ENCODE measurements at places on chromosomes 3 and 15. TPM values are rescaled to one million over a fixed set of nuclear protein-coding genes. Genes with fewer than 3 reads are reported as not detected.

- DNase-seq: no peak
Measured at GRCh38 chr3:112873632-112874031, 27.0 kb upstream of the CD200R1L start.

GRCh38 chr3:122004107-122004506 is 17.9 kb downstream of the ILDR1 start:
- no peak for DNase-seq

GRCh38 chr15:85826756-85827515 is 32.2 kb upstream of the KLHL25 start:
- no peak for DNase-seq

GRCh38 chr3:28595372-28595771 is 246.7 kb upstream of the AZI2 start:
- no peak for DNase-seq

DNA sequence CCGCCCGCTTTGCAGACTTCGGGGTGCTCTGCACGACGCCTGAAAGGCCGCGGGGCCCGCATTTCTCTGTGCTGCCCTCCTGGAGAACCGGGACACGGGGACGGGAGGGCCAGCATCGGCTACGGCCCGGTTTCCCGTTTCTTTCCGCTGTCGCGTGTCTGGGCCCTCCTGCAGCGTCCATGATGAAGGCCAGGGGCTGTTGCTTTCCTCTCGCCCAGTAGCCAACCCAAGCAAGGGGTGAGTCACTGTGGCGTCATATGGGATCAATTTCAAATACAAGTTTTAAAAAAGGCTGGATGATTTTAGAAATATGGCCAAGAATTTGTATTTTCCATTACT is 435 bp downstream of the SLC35G2 start:
- no peak for DNase-seq

- no peak for DNase-seq
Measured at GRCh38 chr3:27171113-27171512, 198.1 kb downstream of the NEK10 start.

GRCh38 chr15:72050700-72051099 is 67.2 kb downstream of the MYO9A start:
- DNase-seq: no peak

GRCh38 chr15:89632563-89633430 is 22.5 kb downstream of the KIF7 start:
- no peak for DNase-seq

DNA sequence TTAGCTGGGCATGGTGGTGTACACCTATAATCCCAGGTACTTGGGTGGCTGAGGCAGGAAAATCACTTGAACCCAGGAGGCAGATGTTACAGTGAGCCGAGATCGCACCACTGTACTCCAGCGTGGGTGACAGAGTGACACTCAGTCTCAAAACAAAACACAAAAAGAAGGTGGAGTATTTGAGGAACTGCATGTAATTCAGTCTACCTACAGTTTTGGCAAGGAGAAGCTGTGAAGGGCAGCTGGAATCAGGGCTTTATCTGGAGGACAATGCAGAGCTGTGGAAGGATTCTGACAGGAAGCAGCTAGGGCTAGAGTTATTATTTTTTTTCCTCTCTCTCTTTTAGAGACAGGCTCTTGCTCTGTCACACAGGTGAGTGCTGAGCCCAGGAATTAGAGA is 6.8 kb downstream of the H1-8 start:
- DNase-seq: no peak

GRCh38 chr3:99925584-99926230 is 108.0 kb downstream of the CMSS1 start:
- DNase-seq: no peak

DNA sequence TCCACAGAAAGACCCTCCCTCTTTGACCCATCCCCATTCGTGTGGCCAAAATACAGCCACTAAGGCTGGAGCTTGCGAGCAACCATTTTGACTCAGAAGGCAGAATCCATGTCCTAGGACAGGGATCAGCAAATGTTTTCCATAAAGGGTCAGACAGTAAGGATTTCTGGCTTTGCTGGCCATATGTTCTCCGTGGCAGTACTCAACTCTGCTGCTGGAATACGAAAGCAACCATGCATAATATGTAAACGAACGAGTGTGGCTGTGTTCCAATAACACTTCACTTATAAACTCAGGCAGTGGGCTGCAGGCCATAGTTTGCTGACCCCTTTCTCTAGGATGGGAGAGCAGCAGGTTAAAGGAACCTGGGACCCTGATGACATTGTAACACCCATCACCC is 77.6 kb upstream of the WNT5A start:
- DNase-seq: no peak

The IQCB1 gene
- total RNA-seq: 42.6 TPM

The HYKK gene
- 0.32 TPM for total RNA-seq

The ARL14 gene
- not detected for total RNA-seq

The A4GNT gene
- not detected for total RNA-seq

The PLSCR2 gene
- not detected for total RNA-seq

The BSN gene
- 0.41 TPM for total RNA-seq

The GNAT1 gene
- not detected for total RNA-seq
